GM23248 (cell line): ENCODE measurements at places on chromosomes 2 and 18.

DNA sequence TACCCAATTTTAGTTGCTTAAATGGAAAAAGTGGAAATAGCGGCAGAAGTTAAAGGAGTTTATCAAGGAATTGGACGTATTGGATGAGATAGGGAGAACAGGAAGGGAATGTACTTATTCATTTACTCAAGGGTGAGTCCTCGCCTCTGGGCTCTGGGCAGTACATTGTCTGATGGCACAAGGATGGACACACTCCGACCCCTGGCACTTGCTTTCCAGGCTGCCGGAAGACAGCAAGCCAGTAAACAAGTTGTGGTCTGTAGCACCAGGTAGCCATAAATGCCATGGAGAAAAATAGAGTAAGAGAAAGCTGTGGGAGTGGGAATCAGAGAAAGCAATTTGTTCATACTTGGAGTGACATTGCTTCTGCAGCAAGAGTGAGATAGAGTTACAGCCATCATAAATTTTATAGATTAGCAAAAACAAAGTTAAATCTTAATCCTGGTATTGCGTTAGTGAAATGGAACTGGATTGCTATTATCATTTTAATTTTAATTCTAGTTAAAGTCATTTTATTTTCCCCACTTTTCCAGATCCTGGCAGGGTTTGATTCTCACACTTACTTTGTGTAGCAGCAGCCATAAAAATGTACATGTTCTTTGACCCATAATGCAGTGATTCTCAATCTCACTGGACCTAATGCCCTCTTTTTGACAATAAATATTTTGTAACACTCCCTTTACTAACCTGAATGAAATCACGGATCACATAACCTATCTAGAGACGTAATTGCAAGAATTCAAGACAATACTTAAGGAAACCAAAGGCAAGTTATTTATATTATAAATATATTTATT lies 135.8 kb upstream of the BCL2L11 start:
- no peak for DNase-seq

- DNase-seq = no peak
Measured at GRCh38 chr2:133985563-133985962, 268.3 kb upstream of the MGAT5 start.

GRCh38 chr2:18940184-18940583 lies 350.8 kb upstream of the NT5C1B start:
- no peak for DNase-seq

GRCh38 chr2:97914691-97915213 lies 81.0 kb downstream of the TMEM131 start:
- no peak for DNase-seq

DNA sequence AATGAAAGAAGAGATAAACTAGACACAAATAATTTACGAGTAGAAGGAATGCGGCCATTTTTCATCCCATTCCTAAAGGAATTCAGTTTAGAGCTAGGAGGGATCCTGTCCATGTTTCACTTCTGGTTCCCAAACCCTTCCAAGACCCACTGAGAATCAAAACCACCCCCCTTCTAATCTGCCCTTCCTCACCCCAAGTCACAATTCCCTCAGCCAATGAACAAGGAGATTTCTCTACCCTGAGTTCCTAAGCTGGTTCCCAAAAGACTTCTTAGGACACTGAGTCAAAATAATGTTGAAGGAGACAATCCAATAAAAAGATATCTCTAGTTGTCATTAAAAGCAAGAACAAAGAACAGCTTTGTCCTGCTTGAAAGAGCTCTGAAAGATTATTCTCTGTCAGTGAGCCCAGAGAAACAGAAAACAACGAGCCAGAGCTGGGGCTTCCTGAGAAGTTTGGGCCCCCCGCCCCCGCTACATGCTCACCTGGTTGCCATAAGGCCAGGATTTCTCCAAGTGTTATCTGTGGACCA lies 45.7 kb downstream of the STK39 start:
- DNase-seq = no peak

- DNase-seq = no peak
Measured at GRCh38 chr2:121342751-121343150, 57.7 kb upstream of the TFCP2L1 start.

- no peak for DNase-seq
Measured at GRCh38 chr2:133975135-133975534, 278.7 kb upstream of the MGAT5 start.

DNA sequence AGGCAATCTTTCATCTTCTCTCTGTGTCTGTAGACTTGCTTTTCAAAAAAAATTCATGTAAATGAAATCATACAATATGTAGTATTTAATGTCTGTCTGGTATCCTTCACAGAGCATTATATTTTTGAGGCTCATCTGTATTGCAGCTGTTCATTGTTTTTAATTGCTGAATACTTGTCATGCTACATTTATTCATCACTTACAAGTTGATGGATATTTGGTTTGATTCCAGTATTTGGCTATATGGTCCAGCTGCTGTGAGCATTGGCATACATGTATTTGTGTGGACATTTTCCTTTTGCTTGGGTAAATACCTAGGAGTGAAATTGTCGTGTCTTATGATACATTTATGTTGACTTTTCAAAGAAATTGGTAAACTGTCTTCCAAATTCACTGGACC lies 441.4 kb downstream of the DCDC2C start:
- DNase-seq = no peak

DNA sequence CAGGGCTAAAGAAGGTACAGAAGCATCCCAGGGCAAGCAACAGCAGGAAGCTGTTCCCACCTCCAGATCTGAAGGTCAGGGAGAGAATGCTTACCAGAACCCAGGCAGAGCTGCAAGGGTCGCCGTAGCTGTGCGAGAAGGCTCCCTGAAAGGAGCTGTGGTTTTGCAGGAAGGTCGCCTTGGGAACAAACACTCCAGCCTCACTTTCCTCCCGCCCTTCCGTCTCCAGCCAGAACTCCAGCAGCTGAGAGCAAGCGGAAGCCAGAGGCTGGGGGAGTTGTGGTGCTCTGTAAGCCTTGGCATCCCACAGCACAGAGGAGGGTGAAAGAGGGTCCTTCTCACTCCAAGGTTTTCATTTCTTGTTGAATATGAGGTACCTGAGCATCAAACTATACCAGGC lies 18.3 kb upstream of the ICOS start:
- no peak for DNase-seq

DNA sequence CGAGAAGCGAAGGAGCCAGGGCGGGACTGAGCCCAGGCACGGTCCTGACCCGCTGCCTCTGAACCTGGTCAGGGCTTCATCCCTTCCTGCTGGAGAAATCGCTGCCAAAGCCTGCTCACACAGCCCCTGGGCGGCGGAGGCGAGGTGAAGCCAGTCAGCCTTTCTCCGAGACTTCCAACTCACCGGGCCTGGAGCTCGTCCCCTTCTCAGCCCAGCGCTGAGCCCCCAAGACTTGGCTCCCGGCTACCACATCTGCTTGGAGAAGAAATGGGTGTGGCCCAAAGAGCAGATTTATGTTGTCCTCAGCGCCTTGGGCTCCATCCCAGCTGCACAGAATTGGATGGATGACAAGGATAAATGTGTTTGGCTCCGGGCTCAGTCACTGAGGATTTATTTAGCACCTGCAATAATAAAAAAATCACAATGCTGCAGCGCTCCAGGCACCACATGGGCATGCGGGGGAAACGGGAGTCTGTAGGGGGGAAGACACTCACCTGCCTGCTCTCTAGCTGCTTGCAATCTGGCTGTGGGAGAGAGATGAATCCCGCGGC lies 64.9 kb downstream of the ACTR2 start:
- no peak for DNase-seq

DNA sequence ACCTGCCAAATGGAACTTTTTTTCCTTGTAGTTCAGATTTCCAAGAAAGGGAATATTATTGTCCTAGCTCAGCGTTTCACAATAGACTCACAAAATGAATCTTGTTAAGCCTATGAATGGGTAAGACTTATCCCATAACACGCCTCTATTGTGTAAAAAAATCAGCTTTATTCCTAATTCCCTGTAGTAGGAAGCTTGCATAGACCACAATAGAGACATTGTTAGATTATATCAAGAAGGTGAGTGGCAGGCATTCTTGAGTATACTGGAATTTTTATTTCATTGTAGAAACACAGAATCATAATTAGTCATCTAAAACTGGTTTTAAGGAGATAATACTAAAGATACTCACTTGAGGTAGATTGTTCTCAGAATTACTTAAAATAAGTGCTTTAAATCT lies 46.5 kb upstream of the SLC30A6 start:
- no peak for DNase-seq

DNA sequence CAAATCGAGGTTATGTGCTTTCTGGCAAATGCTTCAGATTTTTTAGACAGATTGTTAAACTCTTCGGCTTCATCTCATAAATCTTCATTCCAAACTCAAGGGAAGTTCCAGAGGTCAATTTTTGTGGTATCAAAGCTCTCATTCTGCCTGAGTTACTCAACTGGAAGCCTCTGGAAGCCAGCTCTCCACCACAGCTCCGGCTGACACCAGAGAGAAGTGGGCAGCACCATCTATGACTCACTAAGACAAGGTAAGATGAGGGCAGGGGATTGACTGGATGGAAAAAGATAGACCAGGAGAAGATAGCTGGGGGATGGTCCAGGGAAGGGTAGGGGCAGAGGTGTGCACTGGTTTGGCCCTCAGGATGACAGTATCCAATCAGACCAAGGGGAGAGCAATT lies 137.3 kb upstream of the HNRNPA3 start:
- DNase-seq = no peak

DNA sequence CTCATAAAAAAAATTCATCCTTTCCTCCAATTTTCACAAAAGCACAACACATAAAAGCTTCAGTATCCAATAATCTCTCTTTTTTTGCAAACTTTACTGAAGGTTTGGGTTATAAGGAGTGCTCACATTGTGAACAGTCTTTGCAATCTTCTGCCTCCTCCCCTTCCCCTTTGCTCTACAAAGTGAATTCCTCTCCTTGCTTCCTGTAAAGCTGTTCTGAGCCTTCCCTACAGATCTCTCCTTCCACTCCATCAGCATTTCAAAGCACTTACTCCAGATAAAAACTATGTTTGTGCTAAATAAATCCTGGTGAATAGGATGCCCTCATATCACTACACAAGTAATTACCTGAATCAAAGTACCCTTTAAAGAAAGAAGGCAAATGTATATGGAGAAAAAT lies 4.6 kb upstream of the PDK1 start:
- DNase-seq = no peak

- DNase-seq = no peak
Measured at GRCh38 chr18:10784596-10785202, 258.9 kb downstream of the NAPG start.

DNA sequence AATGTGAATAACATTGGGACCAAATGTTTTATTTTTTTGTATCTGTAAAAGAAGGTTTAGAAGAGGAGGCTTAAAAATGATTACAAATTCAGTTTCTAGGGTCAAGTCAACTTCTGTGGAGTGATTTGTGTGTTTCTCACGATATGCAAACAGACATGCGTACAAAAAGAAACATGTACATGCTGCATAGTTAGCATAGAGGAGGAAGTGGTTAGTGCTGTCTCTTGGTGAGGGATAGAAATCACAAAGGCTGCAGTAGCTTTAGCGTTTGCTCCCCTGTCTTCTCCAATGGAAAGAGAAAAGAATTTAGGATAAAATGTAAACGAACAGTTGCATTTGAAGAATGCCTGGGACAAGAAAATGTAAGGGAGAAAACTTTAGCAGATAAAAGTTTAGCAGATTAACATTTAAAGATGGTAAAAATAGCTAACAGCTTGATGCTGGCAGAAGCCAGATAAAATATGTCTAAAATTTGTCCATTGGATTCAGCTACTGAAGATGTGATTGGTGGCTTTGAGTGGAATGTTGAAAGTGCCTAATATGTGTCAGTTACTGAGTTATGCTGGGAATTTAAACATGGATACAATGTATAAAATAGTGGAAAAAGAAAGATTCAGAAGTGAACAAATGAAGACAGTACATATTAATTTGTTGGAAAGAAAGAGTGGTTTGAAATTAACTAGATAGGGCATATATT lies 44.9 kb downstream of the MALT1 start:
- DNase-seq = no peak

GRCh38 chr2:2850859-2851258 lies 519.8 kb upstream of the MYT1L start:
- no peak for DNase-seq

DNA sequence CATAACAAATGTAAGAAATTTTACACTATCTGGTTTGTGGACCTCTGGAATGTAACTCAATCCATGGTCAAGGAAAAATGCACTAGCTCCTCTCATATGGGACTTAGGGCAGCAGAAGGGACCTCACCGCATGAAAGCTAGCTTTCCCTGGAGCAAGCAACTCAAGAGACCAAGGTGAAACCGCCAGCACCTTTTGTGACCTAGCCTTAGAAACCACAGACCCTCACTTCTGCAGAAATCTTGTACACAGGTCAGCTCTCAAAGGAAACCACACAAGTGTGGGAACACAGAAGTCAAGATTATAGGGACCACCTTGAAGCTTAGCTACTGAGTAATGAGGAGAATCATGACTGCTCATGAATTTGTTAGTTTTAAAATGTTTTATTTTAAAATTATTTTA lies 222.5 kb downstream of the DLGAP1 start:
- DNase-seq = no peak

- peak; percentile 50 for DNase-seq
Measured at GRCh38 chr2:73268830-73269685, 15.2 kb downstream of the FBXO41 start.

GRCh38 chr2:100004959-100005387 lies 137.4 kb downstream of the AFF3 start:
- no peak for DNase-seq

- no peak for DNase-seq
Measured at GRCh38 chr2:132577686-132578085, 92.3 kb downstream of the LYPD1 start.
